Frontal cortex (tissue), 4 donors: ENCODE measurements at places on chromosomes 2 and 18. TPM values are rescaled to one million over a fixed set of nuclear protein-coding genes. Genes with fewer than 3 reads are reported as not detected.

GRCh38 chr2:100905132-100905805, 85.3 kb downstream of the NPAS2 start:
- DNase-seq, result no peak

The SLC1A4 gene
- 55.0 TPM for total RNA-seq

- DNase-seq, result no peak
These were observed 126.3 kb downstream of the HDAC4 start for GRCh38 chr2:239274391-239275043.

- no peak for DNase-seq
These were observed 383.4 kb upstream of the TRIB2 start for GRCh38 chr2:12333293-12333692.

DNA sequence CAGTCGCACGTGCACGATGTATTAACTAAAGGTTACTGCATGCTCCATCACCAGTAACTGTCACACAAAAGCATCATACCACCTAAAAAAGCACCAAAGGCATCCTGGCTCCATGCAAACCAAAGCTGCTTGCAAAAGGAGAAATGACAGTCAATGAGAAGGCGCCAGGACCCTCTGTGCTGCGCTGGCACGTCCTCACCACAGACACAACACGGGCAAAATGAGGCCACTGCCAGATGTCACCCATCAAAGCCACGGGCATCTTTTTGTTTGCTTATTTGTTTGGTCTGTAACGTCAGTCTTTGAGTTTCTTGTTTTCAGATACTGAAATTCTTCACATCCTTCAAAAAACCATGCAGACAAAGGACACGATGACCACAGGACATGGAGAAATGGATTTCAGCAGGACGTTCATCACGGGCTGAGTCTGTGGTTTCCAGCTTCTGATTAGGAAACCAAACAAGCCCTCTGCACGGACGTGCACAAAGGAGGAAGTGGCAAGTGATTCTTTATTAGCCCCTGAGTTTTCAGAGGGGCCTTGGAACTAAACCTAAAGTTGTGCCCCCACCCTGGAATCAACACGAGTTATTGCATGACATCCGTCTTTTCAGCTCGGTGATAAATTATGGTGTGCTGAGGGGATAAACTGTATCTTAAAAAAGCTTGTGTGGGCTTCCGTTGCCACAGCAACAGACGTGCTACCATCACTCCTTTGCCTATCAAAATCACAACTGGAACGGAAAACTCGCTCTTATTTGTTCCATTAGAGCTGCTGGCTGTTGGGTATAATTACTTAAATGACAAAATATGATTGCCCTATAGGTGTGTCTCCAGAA, 181.8 kb downstream of the EIPR1 start:
- DNase-seq, result no peak

The POU3F3 gene
- total RNA-seq, result 266 TPM

DNA sequence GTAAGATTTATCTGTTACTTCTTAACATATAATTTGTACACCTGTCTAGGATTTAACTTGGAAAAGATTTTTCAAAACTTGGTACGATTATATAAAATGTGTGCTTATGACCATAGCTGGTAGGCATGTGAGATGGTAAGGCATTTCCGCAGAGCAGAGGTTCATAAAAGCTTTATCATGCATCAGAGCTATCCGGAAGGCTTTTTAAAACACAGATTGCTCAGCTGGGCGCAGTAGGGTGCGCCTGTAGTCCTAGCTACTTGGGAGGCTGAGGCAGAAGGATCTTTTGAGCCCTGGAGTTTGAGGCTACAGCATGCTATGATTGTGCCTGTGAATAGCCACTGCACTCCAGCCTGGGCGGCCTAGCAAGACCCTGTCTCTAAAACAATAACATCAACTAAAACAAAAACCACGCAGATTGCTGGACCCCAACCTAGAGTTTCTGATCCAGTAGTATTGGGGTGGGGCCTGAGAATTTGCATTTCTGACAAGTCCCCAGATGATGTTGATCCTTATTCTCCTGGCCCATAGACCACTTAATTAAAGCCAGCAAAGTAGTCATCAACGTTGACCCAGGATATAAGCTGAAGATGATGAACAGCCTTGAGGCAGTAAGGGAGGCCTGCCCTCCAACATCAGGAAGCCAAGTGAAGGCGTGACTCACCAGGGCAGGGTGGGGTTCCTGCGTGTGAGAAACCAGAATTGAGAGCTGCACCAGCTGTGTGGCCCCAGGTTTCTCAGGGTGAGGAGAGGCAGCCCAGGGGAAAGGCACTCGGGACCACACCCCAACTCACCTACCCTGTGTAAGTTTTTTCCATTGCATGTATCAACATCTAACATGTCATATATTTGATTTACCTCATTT, 21.6 kb upstream of the SLC20A1 start:
- no peak for DNase-seq

The FABP1 gene
- not detected for total RNA-seq

The GRHL1 gene
- 4.9 TPM for total RNA-seq

GRCh38 chr2:206627632-206628031, 14.7 kb upstream of the FAM237A start:
- no peak for DNase-seq

GRCh38 chr2:166170356-166170755, 42.5 kb upstream of the SCN1A start:
- DNase-seq, result no peak

The VAPA gene
- 118 TPM for total RNA-seq

DNA sequence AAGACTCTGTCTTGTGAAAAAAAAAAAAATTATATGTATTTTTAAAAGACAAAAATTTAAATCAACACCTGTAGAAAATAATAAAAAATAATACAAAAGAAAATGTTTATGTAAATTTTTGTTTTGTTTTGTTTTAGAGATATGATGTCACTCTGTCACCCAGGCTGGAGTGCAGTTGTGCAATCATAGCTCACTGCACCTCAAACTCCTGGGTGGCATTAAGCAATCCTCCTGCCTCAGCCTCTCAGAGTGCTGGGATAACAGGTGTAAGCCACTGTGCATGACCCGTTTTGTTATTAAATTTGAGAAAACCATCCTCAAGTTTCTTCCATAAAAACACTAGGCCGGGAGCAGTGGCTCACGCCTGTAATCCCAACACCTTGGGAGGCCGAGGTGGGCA, 56.2 kb upstream of the B3GNT7 start:
- DNase-seq, result no peak

- no peak for DNase-seq
These were observed 72.3 kb downstream of the AAK1 start for GRCh38 chr2:69571189-69571588.

- no peak for DNase-seq
These were observed 127.1 kb downstream of the LPIN1 start for GRCh38 chr2:11873356-11874154.

DNA sequence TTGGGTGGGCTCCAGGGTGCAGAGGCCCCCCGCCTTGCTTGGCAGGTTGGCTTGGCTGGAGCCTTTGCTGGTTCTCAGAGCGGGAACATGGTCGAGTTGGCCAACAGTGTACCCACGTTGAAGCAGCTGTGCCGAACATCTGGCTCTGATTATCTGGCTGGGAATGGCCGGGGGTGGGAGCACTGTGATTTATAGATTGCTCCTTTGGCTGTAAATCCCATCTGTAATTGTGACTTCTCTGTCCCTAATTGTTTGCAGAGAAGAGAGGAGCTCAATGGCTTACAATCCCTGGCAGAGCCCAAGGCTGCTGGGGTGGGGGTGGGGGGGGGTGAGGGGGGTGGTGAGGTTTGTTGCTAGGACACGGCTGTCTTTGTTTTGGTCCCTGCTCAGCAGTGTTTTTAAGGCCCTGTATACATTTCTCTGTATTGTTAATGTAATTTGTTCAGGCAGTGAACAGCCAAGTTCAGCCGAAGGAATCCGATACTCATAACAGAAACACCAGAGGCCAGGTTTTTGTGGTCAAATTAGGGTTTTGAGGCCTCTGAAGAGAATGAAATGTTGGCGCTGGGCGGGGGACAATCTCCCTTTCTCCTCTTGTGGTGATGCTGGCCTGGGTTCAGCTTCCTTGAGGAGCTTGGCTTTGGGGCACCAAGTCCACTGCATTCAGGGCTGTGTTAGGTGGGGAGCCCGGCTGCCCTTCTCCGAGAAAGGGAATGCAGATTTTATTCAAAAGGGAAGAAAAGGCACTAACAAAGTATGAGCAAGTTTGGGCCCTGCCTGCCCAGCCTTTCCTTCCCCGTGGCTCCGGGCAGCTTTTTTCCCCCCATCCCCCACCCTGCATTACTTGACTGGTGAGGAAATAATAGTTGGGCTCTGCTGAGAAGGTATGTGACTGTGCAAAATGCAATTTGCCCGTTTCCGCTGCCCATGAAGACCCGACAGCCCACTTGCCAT, 82.5 kb downstream of the TCF7L1 start:
- peak; percentile 32 for DNase-seq

The LCT gene
- total RNA-seq, result not detected

DNA sequence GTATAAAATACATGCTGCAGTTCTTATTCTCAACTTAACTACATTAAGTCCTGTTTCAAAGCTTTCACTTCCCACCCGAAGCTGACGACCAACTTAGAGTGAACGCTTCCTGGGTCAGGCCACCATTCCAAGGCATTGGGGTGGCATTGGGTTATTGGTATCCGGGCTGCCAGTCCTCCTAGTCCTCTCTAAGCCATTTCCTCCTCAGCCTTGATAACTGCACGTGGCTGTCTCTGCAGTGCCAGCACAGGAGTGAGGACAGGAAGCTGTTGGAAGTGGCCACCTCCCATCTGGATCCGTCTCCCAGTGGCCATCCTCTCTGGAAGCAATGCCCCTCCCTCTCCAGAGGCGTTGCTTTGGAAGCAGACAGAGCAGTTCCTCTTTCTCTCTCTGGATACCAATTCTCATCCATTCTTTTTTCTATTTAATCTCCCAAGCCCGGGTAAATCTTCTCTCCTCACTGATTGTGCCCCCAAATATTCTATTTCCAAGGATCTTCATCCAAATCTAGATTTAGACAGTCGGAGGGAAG, 354.7 kb downstream of the EIPR1 start:
- DNase-seq, result no peak

DNA sequence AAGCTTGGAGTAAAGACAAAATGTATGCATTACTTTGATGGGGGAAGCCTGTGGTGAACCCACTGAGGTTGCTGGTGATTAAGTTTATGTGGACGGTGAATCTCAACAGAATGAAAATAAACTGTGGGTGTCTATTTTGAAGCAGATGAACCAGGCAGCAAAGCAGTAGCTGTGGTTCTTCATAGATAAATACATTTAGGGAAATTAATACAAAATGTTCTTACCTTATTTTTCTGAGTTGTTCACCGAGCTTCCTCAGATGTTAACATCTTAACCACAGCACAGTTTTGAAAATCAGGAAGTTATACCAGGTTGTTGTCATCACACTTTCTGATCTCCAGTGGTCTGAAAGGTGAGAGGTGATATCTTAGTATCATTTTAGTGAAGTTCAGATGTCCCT, 53.9 kb downstream of the NCK2 start:
- DNase-seq, result no peak

GRCh38 chr2:128413718-128414341, 95.2 kb upstream of the HS6ST1 start:
- no peak for DNase-seq

- no peak for DNase-seq
These were observed 27.0 kb upstream of the INO80D start for GRCh38 chr2:206112846-206113547.

The TBR1 gene
- total RNA-seq, result 73.8 TPM

GRCh38 chr2:104447831-104448434, 406.0 kb upstream of the POU3F3 start:
- DNase-seq, result no peak
